ENCODE measurements at places on chromosomes 4 and X.

DNA sequence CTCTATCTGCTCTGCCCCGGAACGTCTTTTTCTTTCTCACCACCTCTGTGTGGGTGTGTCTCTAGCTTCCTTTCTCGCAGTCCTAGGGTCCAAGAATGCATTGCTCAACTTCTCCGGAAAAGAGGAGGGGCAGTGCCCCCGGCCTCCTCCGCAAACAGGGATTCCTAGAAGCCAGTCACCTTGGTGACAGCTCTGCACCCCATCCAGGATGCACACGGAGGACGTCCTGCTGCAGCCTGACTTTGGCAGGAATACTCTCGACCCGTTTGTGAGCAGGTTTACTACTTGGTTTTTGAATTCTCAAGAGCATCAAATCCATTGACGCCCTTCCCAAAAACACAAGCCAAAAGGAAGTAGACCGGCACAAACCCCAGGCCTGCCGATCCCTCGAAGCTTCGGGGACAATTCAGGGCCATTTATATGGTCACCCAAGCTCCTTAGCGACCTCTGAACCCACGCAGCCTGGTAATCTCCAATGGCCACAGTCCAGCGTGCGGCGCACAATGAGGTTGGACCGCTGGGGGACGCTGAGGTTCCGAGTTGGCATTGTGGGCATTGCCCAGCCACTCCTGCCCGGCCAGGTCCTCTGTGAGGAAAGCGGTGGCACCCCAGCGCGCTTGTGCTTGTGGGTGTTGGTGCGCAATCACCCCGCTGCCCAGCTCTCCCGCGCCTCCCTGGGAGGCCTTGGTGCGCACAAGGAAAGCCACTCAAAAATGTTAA lies 9.8 kb downstream of the NKX3-2 start:
- no peak for DNase-seq

- no peak for DNase-seq
These were observed 28.9 kb downstream of the CPLX1 start for GRCh38 chr4:797066-797465.

DNA sequence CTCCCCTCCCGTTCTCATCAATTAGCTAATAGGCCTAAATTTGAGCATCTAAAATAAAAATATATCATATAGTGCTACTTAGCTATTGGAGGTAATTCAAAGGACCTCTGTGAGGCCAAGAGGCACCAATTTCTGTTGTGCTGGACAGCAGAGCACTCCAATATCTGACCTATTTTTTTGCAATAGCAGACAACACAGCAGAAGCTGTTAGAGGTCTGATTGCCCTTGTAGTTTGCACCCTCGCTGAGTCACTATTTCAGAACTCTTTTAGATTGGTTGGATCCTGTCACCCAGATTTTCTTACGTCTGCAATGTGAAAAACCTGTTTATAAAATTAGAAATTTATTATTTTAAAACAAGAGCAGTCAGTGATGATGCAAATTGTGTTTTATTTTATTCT lies 184.1 kb downstream of the CEP135 start:
- DNase-seq = no peak

DNA sequence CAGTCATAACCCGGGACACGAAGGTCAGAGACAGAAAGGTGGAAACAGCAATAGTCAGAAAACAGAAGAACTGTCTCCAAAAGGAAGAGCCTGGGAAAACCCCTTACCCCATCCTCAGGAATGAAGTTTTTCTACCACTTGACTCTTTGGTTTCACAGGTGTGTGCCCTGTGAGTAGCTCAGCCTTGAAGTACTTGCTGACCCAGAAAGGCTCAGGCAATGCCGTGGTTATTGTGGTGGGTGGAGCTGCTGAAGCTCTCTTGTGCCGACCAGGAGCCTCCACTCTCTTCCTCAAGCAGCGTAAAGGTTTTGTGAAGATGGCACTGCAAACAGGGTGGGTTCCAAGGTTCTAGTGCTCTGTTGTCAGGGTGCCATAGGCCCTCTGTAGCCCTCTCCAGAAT lies 24.4 kb downstream of the DGAT2L6 start:
- DNase-seq = no peak

DNA sequence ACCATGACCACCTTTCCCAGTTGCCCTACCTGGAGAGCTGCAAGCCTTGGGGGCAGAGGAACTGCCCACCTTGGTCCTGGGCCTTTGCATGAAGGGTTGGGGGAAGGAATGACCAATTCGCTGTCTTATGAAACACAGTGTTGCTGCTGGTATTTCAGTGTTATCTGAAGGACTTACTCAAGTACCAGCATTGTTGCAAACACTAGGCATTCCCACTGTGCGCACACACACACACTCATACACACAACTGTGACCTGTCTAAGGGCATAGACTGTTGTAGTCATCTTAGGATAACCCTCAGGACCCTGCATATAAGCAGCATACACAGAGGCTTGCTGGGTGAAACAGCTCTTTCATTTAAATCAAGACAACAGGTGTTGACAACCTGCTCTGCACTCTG lies 210.9 kb downstream of the EVC2 start:
- no peak for DNase-seq

DNA sequence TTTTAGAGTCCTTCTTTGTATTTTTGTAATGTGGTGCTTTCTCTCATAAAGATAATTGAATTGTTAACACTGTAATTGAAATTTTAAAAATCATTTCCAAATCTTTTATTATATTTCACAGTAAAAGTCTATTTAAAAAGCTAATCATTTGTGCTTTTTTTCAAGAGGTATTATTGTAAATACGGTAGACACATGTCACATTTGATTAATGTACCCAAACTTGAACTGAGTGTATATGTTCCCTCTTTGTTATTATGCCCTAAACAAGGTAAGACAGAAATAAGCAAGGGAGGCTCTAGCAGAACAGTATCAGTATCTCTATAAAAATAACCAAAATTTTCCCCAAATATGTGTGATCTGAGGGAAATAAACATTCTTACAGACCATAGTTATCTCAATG lies 21.5 kb upstream of the LARP1B start:
- DNase-seq = no peak

DNA sequence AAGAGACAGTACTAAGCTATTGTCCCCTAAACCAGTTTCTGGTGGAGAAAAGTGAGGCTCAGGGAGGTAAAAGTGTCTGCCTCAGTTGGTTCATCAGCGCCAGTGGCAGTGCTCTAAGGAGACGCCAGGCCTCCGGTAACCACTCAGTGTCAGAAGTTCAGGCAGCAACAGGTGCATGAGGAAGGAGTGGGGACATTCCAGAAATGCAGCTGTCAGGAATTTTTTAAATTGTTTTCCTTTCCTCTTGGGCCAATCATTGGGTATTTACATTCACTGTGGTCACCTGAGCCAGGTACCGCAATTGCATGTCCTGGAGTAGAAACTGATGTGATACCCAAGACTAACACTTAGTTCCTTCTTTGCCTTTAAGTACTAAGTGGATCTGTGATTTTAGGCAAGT lies 40.2 kb upstream of the HS3ST1 start:
- no peak for DNase-seq
